ENCODE measurements at places on chromosomes 7 and 10. TPM values are rescaled to one million over a fixed set of nuclear protein-coding genes. Genes with fewer than 3 reads are reported as not detected.

DNA sequence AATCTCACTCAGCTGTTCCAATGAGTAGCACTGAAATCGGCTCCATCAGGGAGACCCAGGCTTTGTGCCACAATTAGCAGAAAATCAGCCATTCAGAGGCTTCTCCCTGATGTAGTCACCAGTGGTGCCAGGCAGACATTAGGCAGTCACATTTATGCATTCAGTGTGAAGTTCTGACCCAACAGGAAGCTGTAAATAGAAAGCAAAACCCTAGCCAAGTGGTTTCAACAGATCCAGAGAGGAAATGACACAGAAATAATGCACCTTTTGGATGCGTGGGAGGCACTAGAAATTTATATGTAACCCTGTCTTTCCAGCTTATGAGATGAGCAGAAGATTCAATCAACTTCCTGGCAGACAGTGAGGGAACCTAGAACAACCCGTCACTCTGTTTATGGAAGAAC is 186.4 kb downstream of the PDE1C start:
- no peak for DNase-seq

The SFTPA1 gene
- 0.17 TPM for total RNA-seq

DNA sequence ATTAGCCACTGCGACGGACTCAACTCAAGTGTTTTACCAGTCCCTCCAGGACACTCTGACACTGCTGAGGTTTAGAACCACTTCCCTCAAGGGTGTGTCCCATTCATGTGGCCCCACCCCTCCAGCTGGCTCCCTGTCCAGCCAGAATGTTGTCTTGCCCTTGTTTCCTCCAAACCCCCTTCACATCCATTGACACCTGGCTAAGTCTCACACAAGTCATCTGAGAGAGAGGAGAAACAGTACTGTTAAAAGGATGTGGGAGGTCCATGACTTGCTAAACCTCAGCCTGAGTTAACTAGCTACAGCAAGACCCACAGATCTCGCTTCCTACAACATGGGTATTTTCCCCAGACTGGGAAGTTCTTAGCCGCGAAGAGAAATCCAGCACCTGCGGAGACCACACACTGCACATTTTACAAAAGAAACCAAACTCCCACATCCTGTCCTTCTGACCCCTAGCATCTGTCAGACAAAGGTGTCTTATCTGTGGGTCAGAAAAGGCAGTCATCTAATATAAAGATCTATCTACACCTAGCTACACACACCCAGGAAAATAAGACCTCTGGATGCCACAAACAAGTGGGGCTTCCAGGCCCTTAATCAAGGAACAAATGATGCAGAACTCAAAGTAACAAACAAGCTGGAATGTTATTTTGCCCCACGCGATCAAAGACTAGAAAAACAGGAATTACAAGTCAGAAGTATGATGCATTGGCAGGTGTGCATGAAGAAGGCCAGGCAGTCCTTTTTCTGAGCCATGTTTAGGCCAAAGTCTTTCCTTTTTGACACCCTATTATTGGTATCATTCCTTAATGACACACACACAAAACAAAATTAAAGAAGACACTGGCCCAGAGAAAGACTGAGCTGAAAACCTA is 13.9 kb downstream of the OSBPL3 start:
- DNase-seq = no peak

GRCh38 chr7:11026452-11027359 is 53.0 kb downstream of the PHF14 start:
- no peak for DNase-seq

The CYP3A7 gene
- not detected for total RNA-seq
